ENCODE measurements at places on chromosomes 5 and 9. TPM values are rescaled to one million over a fixed set of nuclear protein-coding genes. Genes with fewer than 3 reads are reported as not detected.

- no peak for DNase-seq
These were observed 118.7 kb downstream of the TENT4A start for GRCh38 chr5:6831678-6832671.

- DNase-seq = peak; percentile 36
These were observed 70.9 kb downstream of the GAPVD1 start for GRCh38 chr9:125332527-125332926.

DNA sequence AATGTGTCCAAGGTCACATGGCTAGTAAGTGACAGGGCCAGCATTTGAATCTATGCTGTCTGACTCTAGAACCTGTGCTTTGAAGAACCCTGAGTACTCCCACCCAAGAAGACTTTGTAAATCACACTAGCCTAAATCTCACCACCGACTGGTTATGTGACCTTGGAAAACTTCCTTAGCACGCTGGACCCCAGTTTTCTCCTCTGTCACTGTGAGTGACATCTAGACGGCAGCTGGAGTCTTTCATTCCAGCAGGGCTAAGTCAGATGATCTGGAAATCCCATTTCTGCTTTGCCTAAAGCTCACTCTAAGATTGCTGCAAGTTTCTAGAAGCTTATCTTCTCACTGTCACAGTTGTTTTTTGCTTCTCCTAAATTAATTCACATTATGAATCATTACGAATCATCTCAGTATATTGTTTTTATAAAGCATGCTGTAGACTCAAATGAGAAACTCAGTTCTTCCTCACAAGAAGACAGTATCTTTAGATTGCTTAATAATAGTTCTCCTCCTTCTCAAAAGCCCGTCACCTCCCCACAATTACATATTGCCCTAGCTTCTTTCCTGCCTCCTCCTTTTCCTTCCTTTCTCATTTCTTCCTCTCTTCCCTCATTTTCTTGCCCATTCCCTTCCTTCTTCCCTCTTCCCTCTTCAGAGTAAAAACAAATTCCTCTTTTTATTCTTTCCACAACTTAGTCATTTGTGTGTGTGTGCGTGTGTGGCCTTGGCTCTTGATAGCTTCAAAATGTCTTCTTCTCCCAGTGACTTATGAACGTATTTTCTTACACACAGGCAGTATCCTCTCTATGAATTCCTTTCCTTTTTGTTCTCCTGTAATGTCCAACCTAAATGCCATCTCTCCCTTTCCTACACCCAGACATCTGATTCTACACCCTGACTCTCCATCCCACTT lies 16.8 kb downstream of the ALDOB start:
- DNase-seq = no peak

DNA sequence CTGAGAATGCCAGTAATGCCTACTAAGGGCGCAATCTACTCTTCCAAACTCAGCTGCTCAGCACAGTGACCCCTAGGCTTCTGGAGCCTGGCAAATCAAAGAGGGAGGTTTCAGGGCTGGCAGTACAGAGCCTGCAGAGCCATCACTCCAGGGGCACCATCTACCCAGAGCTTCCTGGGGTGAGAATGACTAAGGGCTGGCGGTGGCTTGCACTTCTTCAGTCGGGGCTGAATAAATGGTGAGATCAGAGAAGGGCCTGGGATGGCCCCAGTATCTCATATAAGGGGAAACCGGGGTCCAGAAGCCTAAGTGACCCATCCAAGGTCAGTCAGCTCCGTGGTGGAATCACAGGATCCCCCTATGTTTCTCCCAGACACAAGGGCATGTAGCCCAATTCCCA lies 5.3 kb downstream of the SH3PXD2B start:
- DNase-seq = no peak

- DNase-seq = no peak
These were observed 20.8 kb downstream of the SLC46A2 start for GRCh38 chr9:112869917-112870316.

DNA sequence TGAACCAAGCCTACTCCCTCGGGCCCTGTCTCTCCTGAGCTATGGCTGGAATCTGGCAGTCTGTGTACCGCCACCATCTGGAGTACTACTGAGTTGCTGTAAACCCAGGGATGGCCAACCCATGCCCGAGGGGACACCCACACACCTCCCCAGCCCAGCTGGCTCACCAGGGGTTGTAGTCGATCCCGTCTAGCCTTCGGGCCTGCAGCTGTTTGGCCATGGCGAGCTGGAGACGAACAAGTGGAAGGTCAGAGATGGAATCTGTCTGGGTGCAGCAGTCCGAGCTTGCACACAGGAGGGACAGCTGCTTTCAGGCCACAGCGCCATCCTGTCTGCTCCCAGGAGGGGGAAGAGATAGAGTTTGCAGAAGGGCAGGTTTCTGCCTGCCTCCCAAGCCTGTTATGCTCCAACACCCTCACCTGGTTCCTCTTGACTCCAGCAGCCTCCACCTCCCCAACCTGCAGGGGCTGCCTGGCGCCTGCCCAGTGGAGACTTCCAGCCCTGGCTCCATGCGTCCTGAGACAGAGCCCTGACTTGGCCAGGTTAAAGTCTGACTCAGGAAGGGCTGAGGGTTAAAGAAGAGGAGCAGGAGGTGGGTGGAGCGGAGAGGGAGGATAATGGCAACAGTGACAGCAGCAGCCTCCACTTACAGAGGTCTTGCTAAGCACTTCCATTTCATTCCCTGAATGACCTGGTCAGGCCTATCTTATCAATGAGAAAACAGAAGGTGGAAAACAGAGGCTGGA lies 15.8 kb upstream of the SPOUT1 start:
- no peak for DNase-seq

DNA sequence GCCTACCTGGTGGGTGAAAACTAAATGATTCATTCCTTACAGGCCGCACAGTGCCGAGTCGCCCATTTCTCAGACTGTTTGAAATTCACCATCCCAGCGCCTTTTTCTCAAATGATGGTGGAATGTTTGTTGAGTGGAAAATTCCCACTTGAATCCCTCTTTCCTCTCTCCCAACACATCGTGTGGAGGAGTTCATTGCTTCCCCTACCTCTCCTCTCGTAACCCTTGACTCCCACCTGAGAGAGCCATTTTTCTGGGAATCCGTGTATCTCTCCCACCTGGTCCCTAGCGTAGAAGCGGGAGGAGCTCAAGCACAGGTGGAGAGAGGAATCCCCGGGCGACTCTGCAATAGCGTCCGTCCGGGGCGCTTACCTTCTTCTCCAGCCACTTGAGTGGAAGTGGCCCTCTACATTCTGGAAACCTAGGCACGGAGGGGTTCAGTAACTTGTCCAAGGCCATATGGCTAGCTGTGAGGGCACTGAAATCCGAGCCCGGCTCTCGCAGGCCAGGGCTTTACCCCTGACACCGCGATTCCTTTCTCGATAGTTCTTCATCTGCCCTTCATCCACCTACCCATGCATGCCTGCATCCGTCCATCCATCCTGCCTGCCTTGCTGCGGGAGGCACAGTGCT lies 683 bp downstream of the OSMR start:
- no peak for DNase-seq

DNA sequence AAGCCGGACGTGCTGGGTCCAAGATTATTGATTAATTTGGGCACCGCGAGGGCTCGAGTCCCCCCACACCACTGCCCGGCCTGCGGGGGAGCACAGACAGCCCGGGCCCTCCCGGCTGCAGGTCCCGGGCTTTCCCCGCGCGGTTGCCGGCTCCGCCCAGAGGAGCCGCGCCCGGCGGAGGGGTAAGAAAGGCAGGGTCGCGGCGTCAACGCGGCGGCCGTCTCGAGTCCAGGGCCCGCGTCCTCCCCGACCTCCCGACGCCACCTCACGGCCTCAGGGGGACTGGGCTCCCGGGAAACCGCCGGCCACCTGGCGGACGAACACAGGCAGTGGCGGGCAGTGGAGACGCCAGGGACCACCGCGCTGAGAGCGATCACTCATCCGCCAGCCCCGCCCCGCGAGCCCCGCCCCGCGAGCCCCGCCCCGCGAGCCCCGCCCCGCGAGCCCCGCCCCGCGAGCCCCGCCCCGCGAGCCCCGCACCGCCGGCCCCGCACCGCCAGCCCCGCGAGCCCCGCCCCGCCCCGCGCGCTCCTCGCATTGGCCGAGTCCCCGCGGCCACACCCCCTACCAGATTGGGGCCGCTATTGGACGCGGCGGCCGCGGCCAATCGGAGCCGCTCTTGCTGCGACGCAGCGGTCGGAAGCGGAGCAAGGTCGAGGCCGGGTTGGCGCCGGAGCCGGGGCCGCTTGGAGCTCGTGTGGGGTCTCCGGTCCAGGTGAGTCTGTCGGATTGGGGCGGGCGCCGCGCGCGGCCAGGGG lies at the start of gene MRPL41:
TSS of gene MRPL41 (plus strand) at position 616 of the 758 bp plus-strand sequence. CDS start 203 bp downstream, outside the sequence.
- DNase-seq = peak; percentile 95

DNA sequence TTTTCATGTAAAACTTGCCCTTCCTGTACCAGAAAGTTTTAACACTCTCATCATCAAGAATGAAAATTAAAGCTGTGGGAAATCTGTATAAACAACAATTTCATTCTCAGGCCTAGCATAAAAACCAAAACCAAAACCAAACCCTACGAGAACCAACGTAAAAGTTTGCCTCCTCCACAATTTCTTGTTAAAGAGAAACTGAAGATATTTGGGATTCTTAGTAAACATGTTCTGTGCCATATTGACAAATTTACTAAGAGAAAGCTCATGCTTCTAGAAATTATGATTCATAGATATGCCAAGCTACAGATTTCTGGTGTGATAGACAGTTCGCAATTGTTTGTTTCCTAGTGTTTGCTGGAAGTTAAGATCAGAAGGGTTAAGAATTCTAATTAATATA lies 801.0 kb upstream of the NUDT12 start:
- DNase-seq = no peak

ECM2 gene
- total RNA-seq = not detected

OR1J2 gene
- 0.23 TPM for total RNA-seq
